Central memory CD8-positive, alpha-beta T cell (primary cell): ENCODE measurements at places on chromosomes 11 and 22.

DNA sequence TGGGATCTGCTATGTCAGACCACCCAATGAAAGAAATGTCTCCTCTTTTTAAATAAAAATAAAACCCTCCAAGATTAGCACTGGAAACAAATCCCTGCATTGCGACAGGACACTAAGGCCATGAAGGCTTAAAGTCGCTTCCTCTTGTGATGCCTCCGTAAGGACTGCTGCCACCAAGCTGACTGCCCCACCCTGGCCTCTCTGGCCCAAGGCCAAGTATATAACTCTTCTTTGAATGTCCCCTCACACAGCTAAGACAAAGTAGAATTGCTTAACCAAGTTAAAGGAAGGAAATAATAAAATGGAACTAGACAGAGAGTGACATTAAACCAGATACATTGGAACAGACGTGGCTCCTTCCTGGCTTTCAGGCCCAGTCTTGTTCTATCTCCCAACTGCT lies 7.5 kb upstream of the NRGN start:
- no peak for DNase-seq
- no peak overlapping the region for H3K27ac ChIP-seq

DNA sequence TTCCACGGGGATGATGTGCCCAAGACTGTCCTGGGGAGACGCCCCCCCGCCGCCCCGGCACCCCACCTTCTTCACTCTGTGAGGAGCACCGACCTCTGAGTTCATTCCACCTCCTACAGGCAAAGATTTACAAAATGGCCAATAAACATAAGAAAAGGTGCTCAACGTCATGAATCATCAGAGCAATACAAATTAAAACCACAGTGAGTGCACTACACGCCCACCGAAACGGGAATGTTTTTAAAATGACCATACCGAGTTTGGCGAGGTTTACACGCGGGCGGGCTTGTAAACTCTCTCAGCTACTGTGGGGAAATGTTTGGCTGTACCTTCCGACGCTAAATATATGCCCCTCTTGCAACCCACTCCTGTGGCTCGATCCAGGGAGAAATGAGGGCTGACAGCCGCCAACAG lies 7.9 kb downstream of the NPTXR start:
- no peak overlapping the region for H3K4me3 ChIP-seq
- peaks cover 19% of the 10 kb centered on the region for H3K4me1 ChIP-seq
- no peaks in the 10 kb centered on the region for H3K36me3 ChIP-seq
- DNase-seq, result no peak

GRCh38 chr11:120558744-120559431 lies 47.3 kb downstream of the GRIK4 start:
- H3K4me1 ChIP-seq, result no peaks in the 10 kb centered on the region
- H3K27ac ChIP-seq, result no peak overlapping the region
- H3K27me3 ChIP-seq, result peaks cover 61% of the 10 kb centered on the region
- no peaks in the 10 kb centered on the region for H3K36me3 ChIP-seq
- no peak overlapping the region for H3K4me3 ChIP-seq

- no peak overlapping the region for H3K27ac ChIP-seq
- DNase-seq, result no peak
- no peak overlapping the region for H3K4me3 ChIP-seq
Observed at GRCh38 chr11:96827164-96827563, 437.4 kb downstream of the JRKL start.

DNA sequence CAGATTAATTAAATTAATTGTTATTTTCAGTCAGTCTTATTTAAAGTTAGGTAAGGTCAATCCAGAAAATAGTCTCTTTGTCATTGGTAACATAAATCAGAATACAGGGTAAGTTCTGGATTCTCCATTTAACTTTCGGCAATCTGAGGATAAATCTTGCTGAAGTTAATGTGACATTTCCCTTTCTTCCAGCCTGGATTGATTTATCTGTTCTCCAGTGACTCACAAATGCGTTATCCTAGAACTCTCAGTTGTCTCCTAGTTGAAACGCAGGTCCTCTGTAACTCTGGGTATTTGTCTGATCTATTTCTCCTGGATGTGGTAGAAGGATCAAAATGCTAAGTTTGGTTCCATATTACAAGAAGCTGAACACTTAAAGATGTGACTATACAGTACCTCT lies 21.0 kb downstream of the OR51E1 start:
- no peak overlapping the region for H3K27ac ChIP-seq
- no peak for DNase-seq
- no peak overlapping the region for H3K4me3 ChIP-seq

DNA sequence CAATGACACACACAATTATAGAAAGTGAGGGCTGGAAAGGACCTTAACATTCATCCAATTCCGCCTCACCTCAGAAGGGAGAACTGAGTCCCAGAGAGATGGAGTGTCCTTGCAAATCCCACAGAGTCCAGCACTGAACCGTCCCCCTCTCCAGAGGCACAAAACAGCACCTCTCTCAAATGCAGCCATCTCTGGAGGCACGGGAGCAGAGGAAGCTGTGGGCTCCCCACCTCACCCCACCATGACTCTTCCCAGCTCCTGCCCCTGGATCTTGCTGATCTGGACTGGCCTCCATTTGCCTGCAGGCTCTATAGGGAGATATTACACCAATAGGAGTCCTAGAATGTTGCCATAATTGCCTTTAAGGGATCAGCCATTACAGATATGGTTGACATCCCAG lies 1.4 kb upstream of the DRD2 start:
- peaks cover 92% of the 10 kb centered on the region for H3K27me3 ChIP-seq
- H3K4me3 ChIP-seq, result no peak overlapping the region
- H3K36me3 ChIP-seq, result peaks cover 1% of the 10 kb centered on the region
- H3K27ac ChIP-seq, result no peak overlapping the region

DNA sequence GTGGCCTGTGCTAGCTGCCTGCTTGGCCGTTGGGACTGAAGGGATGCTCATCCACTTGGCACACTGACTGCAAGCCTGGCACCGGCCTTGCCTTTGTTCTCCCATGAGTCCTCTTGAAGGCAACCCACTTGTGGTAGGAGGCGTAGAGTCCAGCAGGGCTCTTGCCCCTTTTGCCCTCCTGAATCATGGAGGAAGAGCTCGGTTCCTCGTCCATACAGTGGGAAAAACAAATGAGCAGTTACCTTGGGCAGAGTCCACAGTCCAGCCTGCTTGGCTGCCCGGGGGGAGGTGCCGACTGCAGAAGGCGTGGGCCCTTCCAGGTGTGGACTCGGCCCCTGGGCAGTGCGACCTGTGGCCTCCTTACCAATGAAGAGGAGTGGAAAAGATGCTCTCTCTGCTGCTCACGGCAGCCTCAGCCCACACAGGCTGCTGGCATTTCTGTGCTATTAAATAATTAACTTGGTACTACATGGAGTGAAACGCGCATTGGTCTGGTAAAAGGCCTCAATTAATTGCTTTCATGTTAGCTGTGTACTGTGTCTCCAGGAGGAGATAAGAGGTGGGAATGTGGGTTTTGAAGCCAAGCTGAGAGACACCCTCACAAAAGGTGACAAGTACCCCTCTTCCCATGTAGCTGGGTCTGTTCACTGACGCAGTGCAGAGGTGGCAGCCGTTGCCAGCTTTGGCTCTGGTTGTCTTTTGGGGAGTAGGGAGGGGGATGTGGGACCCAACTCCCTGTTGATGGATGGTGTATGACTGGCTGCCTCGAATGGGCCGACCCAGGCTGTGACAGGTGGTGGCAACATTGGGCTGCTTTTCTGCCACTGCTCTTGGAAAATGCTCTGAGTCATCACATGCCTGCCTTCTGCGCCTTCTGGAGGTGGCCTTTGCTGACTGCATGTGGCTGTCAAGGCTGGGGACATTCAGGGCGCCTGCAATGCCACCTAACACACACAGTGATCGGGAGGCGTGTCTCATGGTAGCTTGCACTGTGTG lies 26.8 kb upstream of the B3GAT1 start:
- no peak overlapping the region for H3K27ac ChIP-seq
- H3K4me3 ChIP-seq, result no peak overlapping the region
- no peak for DNase-seq
- peaks cover 3% of the 10 kb centered on the region for H3K4me1 ChIP-seq
- no peaks in the 10 kb centered on the region for H3K36me3 ChIP-seq

DNA sequence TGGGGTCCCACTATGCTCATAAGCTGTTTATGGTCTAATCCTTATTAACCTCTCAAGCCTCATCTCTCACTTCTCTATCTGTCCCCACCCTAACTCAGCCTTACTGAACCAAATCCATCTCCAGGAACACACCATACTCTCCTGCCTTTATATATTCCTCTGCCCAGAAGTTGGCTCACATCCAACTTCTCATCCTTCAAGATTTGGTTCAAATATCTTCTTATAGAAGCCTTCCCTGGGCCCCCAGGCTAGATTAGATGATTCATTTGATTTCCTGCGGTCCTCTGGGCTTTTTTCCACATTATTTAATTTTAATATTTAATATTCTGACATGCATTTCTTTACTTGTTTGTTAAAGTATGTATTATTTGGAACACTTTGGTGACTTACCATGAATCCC lies 23.2 kb downstream of the MEI1 start:
- DNase-seq, result no peak
- no peak overlapping the region for H3K4me3 ChIP-seq
- H3K36me3 ChIP-seq, result no peaks in the 10 kb centered on the region
- no peaks in the 10 kb centered on the region for H3K4me1 ChIP-seq
- H3K27me3 ChIP-seq, result peaks cover 8% of the 10 kb centered on the region
- H3K27ac ChIP-seq, result no peak overlapping the region

DNA sequence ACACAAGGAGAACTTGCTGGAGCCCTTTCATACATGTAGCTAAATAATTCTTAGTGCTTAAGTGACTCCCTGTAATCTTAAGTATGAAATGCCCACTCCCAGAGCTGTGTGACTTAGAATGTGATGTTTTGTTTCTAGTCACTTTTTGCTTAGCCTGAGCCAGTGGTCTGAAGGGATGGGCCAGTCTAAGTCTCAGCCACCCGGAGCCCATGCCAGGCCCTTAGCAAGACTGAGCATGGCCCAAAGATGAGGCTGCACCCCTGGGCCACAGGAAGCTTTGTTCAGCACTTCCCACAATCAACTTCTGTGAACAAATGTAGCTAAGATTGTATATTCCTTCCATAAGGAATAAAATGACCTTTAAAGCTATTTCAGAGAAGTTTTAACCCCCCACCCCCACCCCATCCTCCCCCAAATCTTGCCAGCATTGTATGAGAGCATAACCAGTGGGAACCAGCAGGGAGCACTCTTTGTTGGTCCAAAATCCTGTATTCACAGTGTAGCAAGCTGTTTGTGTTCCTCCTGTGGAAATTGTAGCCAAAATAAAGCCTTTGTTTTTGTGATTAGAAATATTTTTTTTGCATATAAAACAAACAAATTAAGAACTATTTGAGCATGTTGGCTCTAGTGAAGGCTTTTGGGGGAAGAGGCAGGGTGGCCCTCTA lies 73.8 kb upstream of the GAL start:
- no peaks in the 10 kb centered on the region for H3K27me3 ChIP-seq
- H3K27ac ChIP-seq, result no peak overlapping the region
- no peak for DNase-seq

DNA sequence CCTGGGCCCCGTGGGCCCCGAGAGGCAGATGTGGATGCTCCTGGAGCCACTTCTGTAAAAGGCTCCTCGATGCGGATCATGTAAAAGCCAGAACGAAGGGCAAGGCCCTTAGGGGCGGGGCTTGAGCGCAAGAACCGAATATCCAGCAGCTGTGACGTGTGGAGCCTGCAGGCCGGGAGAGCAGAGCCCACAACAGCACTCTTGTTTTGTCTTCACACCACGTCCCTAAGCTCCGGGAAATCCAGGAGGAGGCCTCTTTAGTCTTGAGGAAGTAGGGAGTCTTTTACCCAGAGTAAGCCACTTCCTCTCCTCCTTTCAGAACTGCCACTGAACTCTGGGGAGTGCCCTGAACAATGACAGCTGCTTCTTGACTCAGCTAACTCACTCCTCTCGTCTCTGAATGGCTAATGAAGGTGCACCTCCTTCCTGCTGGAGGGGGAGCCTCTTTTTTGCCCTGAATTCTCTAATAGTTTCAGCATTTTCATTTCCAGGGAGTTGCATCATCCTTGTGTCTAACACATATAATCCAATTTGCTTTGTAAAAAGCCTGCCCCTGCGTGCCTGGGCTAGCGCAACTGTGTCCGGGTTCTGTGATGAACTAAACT lies 12.5 kb downstream of the L3MBTL2 start:
- peaks cover 39% of the 10 kb centered on the region for H3K36me3 ChIP-seq
- H3K27me3 ChIP-seq, result no peaks in the 10 kb centered on the region
- no peak overlapping the region for H3K4me3 ChIP-seq

GRCh38 chr11:65897020-65897471 lies 3.1 kb downstream of the FOSL1 start:
- H3K4me3 ChIP-seq, result no peak overlapping the region
- DNase-seq, result no peak
- H3K36me3 ChIP-seq, result peaks cover 6% of the 10 kb centered on the region
- no peak overlapping the region for H3K27ac ChIP-seq

- H3K4me3 ChIP-seq, result no peak overlapping the region
- no peak overlapping the region for H3K27ac ChIP-seq
- DNase-seq, result no peak
- peaks cover 27% of the 10 kb centered on the region for H3K36me3 ChIP-seq
Observed at GRCh38 chr11:1470681-1471611, 15.6 kb downstream of the MOB2 start.

DNA sequence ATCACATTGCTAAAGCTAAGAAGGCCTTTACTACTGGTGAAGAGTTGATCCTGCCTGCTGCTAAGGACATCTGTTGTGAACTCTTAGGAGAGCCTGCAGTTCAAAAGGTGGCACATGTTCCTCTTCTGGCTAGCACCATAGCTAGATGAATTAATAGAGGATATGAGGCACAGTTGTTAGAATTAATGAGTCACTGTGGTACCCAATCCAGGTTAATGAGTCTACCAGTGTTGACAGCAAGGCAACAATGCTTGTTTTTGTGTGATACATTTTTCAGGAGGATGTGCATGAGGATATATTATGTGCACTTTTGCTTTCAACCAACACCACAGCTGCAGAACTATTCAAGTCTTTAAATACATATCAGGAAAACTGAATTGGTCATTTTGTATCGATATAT lies 12.0 kb downstream of the C11orf58 start:
- H3K27ac ChIP-seq, result no peak overlapping the region
- peaks cover 17% of the 10 kb centered on the region for H3K4me1 ChIP-seq
- no peak for DNase-seq
- no peak overlapping the region for H3K4me3 ChIP-seq
- H3K27me3 ChIP-seq, result no peaks in the 10 kb centered on the region
